Posterior cingulate gyrus (tissue), 11 donors: ENCODE measurements at places on chromosomes 2 and 18.

DNA sequence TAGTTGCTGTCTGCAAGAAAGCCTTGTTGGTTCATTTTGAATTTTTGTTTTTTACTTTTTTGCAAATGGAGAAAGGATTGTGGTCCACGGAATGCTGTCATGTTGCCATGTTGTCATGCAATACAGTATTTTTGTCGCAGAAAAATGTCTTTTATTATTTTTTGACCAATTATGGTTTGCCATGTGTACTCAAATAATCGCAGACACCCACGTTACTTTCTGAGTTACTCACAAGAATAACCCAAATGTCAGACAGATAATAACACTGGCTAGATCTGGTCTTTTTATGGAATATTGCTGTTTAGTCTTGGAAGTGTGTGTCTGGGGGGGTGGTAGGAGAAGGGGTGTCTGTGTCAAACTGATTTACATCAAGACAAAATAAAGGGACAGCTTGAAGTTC is 188.9 kb downstream of the LTBP1 start:
- no peak for DNase-seq

- DNase-seq: no peak
Measured at GRCh38 chr18:39434223-39434920, 1868.8 kb upstream of the CELF4 start.

- no peak for DNase-seq
Measured at GRCh38 chr2:10220902-10221391, 81.8 kb upstream of the HPCAL1 start.

DNA sequence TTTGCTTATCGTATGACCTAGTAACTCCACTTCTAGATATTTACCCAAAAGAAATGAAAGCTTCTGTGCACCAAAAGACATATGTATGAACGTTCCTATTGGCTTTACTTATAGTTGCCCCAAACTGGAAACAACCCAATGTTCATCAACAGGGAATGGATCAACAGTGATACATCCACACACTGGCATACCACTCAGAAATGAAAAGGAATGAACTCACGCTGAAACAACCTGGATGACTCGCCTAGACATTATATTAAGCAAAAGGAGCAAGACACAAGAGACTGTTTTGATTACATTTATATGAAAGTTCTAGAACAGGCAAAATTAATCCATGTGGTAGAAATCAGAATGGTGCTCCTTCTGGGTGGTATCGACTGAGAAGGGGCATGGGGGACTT is 18.9 kb downstream of the ADRA2B start:
- DNase-seq: no peak

DNA sequence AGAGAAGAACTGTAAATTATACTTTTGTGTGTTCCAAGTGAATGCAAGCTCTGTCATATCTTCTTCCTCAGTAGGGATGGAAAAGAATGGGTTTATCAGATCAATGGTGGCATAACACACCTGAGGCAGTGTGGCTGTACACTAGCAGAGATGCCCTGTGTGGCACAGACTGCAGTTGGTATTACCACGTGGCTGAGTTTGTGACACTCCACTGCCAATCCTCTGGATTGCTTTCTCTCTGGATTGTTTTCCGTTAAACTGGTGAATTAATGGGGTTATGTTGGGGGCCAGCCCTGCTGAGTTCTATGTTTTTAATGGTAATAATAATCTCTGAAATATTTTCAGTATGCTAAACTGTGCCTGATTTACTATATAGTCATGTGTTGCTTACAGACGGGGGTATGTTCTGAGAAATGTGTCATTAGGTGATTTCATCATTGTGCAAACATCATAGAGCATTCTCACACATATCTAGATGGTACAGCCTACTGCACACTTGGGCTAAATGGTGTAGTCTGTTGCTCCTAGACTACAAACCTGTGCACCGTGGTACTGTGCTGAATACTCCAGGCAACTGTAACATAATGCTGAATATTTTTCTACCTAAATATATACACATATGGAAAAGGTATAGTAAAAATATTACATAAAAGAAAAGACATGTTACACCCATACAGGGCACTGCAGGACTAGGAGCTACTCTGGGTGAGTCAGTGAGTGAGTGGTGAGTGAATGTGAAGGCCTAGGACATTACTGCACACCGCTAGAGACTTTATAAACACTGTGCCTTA is 84.7 kb upstream of the ST6GAL2 start:
- DNase-seq: no peak

GRCh38 chr2:70684846-70685622 is 83.0 kb downstream of the ADD2 start:
- DNase-seq: no peak

GRCh38 chr2:84897773-84898172 is 7.7 kb upstream of the TMSB10 start:
- no peak for DNase-seq
